Mucosa of descending colon (tissue), 3 donors: ENCODE measurements at places on chromosomes 7 and 10. TPM values are rescaled to one million over a fixed set of nuclear protein-coding genes. Genes with fewer than 3 reads are reported as not detected.

DNA sequence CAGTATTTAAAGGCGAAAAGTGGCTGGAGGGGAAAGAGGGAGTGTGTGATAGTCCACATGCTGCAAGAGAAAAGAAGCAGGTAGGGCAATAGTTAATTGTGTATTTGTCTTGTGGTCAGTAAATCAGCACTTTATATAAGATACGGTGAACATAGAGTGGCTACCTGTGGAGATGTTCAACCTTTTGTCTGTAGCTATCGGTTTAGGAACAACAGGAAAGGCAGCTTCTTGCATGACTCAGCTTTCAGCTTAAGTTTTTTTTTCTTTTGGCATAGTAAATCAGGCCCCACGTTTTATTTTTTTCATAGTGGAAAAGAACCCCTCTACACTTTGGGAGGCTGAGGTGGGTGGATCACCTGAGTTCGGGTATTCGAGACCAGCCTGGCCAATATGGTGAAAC, 14.2 kb upstream of the MTPN start:
- DNase-seq: no peak

DNA sequence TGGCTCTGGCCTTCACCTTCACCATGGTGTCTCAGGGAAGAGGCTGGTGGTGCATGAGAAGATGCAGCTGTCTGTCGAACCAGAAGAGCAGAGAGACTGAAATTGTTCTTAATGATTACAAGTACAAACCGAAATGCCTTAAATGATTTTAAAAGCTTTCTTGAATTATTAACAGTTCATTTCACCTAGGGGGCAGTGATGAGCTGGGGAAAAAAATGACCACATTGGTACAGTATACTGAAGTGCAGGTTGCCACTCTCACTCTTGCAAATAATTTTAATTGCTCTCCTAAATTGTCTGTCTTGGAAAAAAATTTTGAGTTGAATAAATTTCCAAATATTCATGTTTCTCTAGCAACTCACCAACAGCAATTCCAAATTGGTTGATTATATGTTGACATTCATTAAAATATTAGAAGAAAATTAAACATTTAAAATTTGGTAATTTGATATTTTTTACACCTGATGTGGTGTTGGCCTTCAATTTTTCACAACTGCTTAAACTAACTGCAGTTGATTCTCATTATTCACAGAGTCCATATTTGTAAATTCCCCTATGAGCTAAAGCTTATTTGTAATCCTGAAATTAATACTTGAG, 692.6 kb downstream of the ZWINT start:
- DNase-seq: no peak

GRCh38 chr7:80916770-80917741, 1.8 kb downstream of the SEMA3C start:
- no peak for DNase-seq

- peak; percentile 46 for DNase-seq
Observed at GRCh38 chr10:71868192-71868697, 17.2 kb upstream of the PSAP start.

DNA sequence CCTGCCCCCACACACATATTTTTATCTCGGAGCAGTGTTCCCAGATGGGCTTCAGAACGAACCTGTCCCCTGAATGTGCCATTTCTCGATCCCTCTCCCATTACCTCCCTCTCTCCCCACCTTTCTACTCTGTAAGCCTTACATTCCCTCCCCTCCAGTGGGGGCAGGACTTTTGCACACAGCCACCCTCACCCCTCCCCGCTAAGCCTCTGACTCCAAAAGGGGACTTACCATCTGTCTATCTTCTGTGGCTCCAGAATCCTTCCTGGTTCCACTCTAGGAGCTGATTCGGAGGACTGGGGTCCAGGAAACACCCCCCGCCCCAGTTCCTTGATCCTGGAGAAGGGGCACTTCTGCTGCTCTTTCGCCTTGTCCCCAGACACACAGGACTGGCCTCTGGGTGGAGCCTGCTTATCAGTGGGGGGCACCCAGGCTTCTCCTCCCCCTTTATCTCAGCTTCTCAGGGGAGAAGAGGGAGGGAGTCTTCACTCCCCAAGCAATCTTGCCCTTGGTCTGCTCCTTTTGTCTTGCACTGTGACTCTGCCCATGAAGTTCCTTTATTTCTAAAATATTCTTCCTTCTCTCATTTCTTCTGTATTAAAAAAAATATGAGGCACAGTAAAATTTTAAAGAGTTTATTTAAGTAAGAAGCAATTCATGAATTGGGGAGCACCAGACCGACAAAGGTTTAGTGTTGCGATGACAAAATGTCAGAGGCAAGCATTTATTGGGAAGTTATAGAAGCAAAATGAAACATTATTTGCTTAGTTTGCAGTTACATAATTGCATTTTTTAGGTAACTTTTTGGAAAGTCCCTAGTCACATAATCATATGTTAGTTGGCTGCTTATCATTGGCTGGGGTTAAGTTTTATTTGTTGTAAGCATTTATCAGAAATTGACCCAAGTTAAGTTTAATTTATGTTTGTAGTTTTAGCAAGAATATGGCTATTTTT, at the start of gene KEL:
Gene KEL, minus strand, starts transcription at position 391 of the 954 bp plus-strand sequence. Its CDS starts 157 bp downstream, at position 234.
- no peak for DNase-seq

DNA sequence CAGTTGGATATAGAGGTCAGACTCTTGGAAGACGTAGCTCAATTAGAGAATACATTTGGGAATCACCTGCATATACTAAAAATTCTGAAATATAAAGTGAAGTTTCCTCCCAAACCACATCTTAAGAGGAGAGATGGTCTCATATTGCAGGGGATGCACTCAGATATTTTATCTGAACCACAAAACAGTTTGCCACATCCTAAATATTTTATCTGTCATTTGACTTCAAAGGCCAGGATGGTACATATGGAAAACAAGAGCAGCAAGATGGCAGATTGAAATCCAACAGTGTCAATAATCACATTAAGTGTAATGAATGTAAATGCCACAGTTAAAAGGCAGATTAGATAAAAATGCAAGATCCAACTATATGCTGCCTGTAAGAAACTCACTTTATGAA, 97.1 kb downstream of the GALNT11 start:
- DNase-seq: no peak

GRCh38 chr10:103691723-103692435, 163.5 kb downstream of the SH3PXD2A start:
- no peak for DNase-seq

DNA sequence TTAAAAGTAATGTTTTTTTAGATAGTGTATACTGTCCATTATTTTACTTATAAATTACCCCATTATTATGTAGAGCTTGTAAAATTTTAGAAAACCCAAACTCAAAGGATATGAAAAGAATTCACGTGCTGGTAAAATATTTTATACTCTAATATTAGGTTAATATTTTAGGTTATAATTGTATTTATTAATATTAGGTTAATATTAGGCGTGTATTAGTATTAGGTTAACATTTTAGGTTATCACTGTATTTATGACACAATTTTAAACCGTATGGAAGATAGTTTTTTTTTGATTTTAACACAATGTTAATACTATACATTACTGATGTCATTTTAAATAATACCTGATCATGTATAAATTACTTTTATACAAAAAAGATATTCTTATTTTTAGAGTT, 48.5 kb downstream of the ARL4A start:
- DNase-seq: no peak

DNA sequence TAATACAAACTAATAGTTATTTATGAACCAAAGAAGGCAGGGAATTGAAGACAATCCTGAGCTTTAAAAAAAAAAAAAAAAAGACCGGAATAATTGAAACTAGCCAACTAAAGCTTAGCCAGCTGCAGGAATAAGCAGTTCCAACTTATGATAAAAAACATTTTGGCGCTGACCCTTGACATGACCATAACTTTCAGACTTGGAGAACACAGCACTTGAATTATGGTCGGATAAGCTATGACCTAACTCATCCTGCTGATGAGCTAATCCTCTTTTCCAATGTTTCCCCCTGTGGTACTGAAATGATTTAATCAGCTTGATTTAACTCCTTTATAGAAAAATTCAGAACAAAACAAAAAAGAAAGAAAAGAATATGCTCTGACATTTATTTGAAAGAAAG, 181.8 kb downstream of the DGKB start:
- no peak for DNase-seq

- DNase-seq: no peak
Observed at GRCh38 chr10:26938578-26938977, 77.8 kb upstream of the ABI1 start.

UBE2D4 gene
- total RNA-seq: 20.7 TPM

LRRTM3 gene
- total RNA-seq: 0.09 TPM

FGFR2 gene
- total RNA-seq: 77.5 TPM

ZNF853 gene
- 0.84 TPM for total RNA-seq
